ENCODE measurements at places on chromosomes 4 and X. TPM values are rescaled to one million over a fixed set of nuclear protein-coding genes. Genes with fewer than 3 reads are reported as not detected.
A peak's percentile ranks its signal among the peaks of the same experiment; 100 is the strongest.

The PHOX2B gene
- total RNA-seq = not detected

The LRP2BP gene
- 0.33 TPM for total RNA-seq

The HEPH gene
- 0.08 TPM for total RNA-seq

GRCh38 chr4:76640353-76640910 is 205.4 kb downstream of the SHROOM3 start:
- DNase-seq = no peak

DNA sequence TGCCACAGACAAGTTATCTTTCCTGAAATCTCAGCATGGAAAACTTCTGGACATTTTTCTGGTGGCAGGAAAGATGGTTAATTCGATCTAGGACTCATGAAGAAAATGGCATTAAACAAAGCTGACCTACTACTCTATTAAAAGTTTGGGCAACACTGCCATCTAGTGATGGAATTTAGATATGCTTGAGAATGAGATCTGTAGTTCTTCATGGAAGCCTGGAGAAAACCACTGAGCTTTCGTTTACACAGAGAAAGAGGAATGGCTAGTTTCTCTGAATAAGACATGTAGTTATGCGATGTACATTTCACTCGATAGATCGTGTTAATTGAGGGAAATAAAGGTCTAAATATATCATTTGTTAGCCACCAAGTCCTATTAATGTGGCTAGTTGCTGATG is 51.7 kb upstream of the CHRDL1 start:
- peak; percentile 28 for DNase-seq

DNA sequence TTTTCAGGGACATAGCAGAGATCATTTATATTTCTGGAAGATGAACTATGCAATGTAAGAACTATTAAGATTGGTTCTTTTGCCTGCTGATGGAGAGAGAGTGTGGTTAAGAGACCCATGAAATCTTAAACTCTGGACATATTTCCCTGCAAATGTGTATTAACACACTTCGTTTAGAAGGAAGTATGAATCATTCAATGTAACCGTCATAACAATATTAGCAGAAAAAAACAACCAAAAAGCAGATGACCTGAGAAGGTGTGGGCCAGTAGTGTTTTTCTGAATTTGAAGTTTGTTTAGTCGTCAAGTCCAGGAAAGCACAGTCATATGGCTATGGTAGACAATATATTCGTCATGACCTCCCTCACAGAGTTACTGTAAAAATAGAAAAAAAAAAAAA is 2.5 kb upstream of the TMPRSS11D start:
- peak; percentile 7 for DNase-seq

GRCh38 chr4:89957046-89957926 is 62.6 kb downstream of the MMRN1 start:
- DNase-seq = no peak

DNA sequence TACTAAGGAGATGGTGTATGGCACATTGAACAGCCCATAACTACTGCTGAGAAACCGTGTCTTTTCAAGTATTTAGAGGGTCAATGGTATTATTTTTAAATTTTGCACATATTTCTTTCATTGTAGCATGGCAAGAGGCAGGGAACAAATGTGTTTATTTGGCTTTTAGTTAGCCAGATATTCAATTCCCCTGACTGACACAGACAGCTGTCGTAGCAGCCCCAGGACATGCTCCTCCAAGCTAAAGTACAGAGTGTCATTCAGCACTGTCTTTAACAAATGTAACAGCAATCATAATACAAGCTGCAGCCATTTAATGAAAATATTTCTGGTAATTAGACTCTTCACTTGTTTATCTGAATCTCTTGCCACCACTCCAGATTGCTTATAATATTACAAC is 687.1 kb downstream of the KLHL13 start:
- no peak for DNase-seq

DNA sequence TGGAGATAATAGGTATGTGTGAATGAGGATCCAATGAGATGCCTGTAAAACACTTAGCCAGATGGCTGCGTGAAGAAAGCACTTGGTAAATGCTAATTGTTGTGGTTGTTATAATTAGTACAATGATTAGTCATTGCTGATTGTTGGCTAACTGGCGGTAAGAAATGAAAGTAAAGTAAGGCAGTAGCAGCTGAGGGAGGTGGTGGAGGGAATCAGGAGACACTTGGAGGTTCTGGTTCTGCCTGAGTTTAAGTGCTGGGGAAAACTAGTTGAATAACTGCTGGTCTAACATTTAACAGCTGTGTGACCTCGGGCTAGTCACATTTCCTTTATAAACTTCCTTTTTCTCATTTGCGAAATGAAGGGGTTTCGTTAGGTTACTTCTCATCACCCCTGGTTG is 30.9 kb downstream of the CD38 start:
- DNase-seq = no peak

DNA sequence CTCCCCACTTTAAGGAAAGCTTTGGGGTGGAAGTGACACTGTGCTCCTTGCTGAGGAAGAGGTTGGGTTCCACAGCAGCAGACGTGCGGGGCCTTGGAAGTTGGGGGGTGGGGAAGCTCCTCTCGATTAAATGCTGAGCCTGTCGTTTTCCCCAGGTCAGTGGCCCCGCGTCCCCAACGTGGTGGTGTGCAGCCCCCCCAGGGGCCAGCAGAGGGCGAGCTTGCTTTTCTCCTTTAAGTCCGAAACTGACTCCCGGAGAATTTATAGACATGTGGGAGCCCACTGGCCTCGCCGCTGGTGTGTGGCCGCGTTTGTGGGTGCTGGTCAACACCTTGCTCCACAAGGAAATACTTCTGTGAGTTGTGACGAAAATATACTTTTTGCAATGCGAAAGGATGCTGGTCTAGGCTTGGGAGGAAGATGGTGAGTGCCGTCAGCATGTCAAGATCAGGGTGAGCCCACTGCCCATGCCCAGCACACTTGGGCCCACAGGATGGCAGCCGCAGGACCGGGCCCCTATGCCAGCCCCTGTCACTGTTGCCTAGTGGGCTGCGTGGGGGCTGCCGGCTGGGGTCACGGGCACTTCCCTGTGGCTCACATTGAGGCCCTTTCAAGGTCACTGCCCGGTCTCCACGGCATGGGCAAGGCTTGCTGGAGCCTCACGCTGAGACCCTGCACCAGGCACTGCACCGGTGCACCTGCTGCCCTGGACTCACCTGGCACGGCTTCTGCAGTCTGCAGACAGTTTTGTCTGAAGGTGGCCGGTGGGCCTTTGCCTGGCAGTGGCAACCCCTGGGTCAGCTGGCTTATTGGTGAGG is 9.4 kb downstream of the UVSSA start:
- no peak for DNase-seq

- DNase-seq = no peak
Measured at GRCh38 chr4:88230461-88230891, 53.9 kb downstream of the PPM1K start.

DNA sequence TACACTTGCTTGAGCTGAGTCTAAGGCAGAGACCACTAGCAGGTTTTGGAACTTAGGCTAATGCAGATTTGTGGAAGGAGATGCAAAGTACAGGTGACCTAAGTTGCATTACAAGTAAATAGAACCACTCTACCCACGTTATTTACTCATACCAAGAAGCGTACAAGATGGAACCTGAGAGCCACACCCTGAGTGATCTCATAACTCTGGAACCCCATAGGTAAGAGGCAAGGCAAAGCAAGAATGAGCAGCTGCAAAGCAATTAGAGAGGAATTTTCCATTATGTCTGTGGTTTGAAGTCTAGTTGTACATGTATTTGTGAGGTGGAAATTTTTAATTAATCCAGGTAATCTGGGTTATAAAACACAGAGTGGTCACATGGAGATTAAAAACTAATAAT is 55.4 kb downstream of the CC2D2A start:
- no peak for DNase-seq

GRCh38 chr4:128385683-128386304 is 98.2 kb upstream of the PGRMC2 start:
- no peak for DNase-seq

DNA sequence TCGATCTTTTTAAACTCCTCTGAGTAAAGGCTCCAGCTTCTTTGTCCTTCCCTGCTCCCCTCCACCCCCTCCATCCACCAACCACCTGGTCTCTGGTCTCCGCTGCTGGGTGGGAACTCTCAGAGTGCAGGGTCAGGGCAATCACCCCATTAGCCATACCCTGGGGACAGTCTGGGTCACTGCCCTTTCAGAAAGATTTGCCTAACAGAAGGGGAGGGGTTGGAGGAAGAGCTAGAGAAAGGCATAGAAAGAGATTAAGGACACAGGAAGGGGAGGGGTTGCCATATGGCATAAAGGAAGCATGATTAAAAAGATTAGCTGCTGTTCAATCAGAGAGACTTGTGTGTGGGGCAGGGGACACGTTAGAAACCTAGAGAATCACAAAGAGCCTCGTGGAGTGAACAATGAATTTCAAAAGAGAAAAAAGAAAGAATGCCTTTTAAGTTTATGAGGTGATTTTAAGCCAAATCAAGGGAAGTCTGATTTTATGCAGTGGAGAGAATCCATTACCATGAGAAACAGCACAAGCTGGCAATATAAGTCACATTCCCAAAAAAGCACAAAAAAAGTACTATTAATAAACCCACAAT is 115.5 kb upstream of the ACSL4 start:
- DNase-seq = no peak

DNA sequence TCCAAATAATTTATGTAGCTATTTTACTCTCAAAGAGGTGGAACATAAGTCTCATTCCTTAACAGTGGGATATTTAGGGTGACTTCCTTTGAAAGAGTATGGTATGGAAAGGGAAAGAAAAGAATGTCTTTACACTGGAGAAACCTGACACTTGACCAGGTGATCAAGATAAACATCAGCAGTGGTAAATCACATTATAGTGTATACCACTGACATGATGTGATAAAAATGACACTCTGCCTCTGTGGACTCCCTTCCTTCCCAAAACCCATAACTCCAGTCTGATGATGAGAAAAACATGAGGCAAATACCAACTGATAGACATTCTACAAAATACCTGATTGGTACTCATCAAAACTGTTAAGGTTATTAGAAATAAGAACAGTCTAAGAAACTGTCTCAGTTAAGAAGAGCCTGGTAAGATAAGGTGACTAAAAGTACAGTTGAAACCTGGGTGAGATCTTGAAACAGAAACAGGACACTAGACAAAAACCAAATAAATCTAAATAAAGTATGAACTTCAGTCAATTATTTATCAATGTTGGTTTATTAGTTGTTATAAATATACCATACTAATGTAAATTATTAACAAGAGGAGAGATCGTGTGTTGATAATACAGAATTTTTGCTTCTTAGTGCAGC is 144.2 kb upstream of the PCDH18 start:
- no peak for DNase-seq

DNA sequence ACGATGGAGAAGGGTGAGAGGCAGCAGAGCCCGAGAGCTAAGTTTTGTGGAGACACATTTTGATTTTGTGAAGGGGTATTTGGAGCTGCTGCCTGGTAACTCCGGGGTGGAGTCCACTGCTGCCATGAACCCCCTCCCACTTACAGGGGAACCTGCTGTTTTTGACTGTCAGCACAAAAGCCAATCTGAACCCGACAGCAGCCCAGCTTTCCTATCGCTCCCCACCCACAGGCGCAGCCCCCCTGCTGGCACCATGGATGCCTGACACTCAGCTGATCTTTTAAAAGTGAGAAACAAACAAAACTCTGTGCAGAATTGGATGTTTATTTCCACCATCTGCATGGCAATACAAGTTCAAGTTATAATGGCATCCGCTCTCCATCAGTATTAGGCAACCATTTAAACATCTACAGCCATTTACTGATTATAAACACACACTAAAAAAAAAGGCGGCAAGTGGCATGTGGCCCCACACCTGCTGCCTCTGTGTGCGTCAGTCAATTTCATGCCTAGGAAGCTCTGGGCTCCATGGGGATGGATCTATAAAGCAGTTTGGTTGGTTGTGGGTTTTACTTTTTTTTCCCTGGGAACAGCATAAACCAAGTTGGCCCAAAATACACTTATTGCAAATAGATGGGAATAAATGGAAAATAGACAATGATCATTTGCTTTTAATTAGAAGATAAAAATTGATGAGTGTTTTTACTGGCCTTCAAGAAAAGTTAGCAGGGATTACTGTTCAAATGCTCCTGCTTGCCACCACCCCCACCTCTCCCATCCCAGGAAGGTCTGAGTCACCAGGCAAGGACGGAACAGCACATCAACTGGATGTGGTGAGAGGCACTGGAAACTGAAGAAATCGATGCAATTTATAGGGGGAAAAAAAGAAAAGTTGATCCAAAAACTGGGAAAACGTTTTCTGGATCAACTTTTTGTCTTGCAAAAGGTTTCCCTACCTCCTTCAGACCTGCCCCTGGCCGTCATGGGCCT is 46.0 kb downstream of the SEPSECS start:
- no peak for DNase-seq

- DNase-seq = no peak
Measured at GRCh38 chr4:46444318-46445000, 54.5 kb upstream of the GABRA2 start.

GRCh38 chr4:181476508-181476890 is 766.7 kb upstream of the TENM3 start:
- DNase-seq = no peak

GRCh38 chr4:158613046-158613445 is 58.6 kb downstream of the C4orf46 start:
- DNase-seq = no peak

DNA sequence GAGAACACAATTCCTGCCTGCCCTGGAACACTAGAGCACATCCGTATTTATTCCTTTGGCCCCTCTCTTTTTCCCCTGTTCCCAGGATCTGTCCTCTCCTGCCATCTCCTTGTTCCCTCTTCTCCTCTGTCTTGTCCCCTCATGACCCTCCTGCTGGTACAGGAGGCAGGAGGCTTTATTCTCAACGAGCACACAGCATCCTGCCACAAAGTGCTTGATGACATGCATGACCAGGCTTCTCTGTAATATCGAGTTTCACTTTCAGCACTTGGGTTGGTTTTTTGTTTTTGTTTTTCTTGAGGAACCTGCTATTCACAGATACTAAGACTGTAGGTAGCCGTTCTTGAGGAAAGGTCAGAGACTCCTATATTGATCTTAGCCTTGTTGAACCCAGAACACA is 35.3 kb downstream of the NALF2 start:
- DNase-seq = no peak

GRCh38 chrX:128250621-128251020 is 198.4 kb upstream of the ACTRT1 start:
- DNase-seq = no peak

DNA sequence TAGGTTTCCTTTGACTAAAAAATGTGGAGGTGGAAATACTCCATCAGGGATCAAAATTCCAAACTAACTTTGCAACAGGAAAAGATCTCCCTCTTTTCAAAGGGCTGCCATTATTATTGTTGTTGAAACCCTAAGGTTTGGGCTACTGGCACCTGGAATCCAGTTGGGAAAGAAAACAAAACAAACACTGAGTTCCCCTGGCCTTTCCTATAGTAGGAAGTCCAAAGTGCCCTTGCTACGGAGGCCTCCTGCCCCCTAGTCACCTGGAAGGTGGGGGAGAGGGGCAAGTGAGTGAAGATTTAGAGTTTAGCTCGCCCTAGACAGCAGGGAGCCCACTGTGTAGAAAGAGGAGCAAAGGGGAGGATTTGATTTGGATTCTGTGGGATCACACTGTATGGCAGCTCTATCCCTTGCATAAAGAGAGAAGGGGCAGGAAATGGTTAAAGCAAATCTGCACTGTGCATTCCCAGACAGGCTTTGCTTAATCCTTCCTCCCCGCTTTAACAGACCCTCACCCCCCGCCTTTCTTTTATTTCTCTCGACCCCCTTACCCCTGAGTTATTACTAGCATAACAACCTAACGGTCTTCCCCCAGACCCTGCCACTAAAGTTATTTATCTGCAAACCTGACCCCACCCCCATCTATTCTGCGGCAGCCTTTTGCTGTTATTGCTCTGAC is 627 bp upstream of the FAT4 start:
- no peak for DNase-seq

- DNase-seq = no peak
Measured at GRCh38 chrX:123432361-123433150, 248.5 kb downstream of the GRIA3 start.
